ENCODE measurements at places on chromosomes 6 and 20. TPM values are rescaled to one million over a fixed set of nuclear protein-coding genes. Genes with fewer than 3 reads are reported as not detected.

DNA sequence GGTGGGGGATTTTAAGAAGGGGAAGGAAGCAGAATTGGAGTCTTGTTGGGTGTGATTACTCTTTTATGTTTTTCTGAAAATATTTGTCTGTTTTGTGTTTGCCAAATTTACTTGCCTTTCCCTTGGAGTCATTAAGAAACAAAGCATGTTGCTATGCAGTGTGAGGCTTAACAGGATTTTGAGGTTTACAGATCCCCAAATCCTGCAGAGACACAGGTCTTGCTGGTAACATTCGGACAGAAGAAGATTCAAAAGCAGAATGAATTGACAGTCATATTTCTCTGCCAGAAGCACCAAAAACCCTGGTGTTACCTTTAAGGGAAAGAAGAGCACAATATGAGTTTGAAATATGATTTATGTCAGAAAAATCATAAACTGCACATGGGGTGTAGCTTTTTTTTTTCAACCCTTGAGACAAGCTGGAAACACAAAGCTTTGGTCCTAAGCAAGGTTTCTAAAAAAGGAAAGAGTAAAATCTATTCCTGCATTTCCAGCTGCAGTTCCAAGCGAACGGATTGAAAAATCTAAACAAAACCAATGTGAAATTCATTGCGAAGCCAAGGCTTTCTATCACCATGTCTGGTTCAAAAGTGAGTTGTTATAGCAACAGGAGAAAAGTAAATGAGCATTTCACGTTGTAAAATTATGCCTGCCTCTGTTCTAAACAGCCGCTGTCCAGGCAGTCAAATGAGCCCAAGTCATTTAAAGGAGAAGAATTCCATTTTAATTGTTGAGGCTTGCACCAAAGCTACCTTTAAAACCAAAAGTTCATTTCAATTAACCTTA is 358.9 kb upstream of the SASH1 start:
- DNase-seq, result no peak

- DNase-seq, result no peak
Observed at GRCh38 chr20:9440892-9441291, 73.5 kb upstream of the LAMP5 start.

GRCh38 chr6:71153755-71154325 is 134.8 kb upstream of the OGFRL1 start:
- no peak for DNase-seq

Gene METTL24
- not detected for total RNA-seq

GRCh38 chr20:62741701-62742491 is 33.3 kb downstream of the NTSR1 start:
- no peak for DNase-seq

DNA sequence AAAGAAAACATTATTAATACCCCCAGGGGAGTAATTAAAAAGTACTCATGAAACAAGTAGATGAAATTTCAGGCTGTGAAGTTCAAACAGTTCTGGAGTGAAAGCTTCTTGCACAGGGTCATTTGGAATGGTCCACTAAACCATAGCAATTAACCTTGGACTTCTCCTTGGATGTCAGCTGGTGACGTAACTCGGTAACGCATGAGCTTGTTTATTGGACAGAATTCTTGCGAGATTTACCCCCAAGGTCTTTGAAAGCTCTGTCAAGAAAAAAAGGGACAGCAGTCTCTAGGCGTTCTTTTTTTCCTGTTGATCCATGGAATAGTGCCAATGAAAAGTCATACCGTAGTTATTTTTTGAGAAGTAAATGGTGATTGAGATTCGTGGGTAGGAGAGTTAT is 2.2 kb downstream of the CD83 start:
- DNase-seq, result no peak

Gene FOXC1
- total RNA-seq, result 3.5 TPM

DNA sequence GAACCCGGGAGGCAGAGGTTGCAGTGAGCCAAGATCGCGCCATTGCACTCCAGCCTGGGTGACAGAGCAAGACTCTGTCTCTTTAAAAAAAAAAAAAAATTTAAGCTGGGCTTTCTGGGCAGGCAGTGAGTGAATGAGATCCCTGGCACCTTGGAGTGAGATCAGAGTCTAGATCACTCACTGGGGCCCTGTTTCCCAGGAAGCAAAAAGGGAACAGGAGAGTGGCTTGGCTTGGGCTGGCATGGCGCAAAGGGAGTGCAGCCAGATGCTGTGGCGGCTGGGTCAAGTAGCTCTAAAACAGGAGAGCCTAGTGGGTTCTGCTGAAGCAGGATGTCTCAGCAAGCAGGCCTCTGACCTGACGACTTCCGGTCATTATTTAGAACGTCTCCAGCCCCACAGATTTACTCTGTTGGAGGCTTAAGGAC is 10.4 kb downstream of the PLCG1 start:
- DNase-seq, result no peak

Gene SAMD10
- 1.7 TPM for total RNA-seq

GRCh38 chr6:137715589-137716045 is 151.4 kb upstream of the TNFAIP3 start:
- no peak for DNase-seq

Gene PI16
- not detected for total RNA-seq

GRCh38 chr6:134047673-134048072 is 4.8 kb downstream of the SLC2A12 start:
- DNase-seq, result no peak

- peak; percentile 37 for DNase-seq
Observed at GRCh38 chr6:77368660-77369313, 94.5 kb downstream of the HTR1B start.

GRCh38 chr6:10800810-10801209 is 37.5 kb downstream of the MAK start:
- no peak for DNase-seq

- DNase-seq, result peak; percentile 79
Observed at GRCh38 chr6:150734235-150734634, 131.3 kb upstream of the MTHFD1L start.

DNA sequence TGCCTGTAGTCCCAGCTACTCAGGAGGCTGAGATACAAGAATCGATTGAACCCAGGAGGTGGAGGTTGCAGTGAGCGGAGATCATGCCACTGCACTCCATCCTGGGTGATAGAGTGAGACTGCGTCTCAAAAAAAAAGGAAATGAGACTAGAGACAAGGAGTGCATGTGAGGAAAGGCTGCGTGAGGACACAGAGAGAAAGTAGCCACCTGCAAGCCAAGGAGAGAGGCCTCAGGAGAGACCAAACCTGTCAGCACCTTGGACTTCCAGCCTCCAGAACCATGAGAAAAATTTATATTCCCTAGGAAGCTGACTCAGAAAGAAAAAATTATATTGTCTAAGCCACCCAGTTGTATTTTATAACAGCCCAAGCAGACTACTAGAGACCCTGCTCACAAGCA is 7.4 kb upstream of the BEND3 start:
- no peak for DNase-seq

DNA sequence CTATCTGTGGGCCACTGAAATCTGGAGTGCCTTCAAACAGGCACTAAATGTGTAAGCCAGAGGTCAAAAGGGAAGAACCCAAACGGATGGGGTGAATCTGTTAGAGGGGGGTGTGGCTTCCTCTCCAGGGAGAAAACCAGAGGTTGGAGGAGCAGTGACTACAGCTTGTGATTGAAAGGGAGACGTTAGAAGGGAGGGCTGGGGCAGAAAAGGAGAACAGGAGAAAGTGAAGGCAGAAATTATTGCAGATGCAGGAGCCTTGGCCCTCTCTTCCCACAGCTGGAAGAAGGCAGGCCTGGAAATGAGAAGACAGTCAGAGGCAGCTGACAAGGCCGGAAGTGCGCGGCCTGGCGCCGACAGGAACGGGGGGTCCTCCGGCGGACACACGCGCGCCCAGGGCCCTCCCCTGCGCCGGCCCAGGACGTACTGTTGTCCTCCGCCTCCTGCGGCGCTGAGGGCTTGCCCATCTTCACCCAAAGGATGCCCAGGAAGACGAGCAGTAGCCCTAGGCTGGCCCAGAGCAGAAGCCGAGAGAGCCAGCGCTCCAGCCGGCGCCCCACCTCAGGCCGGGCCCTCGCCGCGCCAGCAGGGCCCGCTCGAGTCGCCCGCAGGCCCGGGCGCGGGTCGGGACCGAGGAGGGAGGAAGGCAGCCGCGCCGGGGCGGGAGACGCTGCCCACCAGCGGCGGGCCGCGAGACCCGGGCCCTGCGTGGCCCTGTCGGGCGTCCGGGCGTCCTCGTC is 806 bp downstream of the LEMD2 start:
- peak; percentile 59 for DNase-seq
